ENCODE measurements at places on chromosomes 12 and 14.

DNA sequence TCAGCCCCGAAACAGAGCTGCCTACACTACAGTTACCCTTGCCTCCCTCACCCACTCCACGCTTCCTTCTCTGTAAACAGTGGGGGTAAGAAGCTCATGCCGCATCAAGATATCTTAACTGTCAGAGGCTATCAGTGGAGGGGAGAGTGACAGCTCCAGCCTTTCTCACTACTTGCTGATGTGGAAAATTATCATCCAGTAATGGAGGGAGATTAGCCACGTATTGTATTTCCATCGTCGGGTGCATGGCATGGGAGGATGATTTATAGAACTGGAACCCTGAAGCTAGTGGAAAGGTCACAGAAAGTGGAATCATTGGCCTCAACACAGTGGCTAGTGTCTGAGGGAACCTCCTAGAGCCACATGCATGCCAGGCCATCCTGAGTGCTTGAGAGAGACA is 270.9 kb upstream of the FKBP4 start:
- no peak for DNase-seq

DNA sequence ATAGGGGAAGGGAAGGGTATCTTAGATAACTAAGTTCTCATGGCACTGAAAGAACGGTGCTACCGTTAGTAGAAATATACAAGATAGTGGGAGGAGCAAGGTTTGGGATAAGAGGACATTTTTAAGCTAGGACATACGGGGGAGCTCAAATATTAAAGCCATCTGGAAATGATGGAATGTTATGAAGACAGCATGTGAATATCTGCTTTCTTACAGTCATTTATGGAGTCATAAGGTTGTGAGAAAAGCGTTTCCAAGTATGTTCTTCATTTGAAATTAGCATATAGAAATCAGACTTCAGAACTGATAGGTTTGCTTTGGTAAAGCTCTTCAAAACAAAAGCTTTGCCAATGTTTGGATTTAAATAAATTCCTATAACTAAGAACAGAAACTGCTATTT is 62.3 kb downstream of the OTOGL start:
- no peak for DNase-seq

- DNase-seq: no peak
These were observed 150.2 kb downstream of the CCDC91 start for GRCh38 chr12:28340261-28341045.

GRCh38 chr12:104529130-104529874 is 72.6 kb downstream of the CHST11 start:
- no peak for DNase-seq
